ENCODE measurements at places on chromosomes 6 and 20. TPM values are rescaled to one million over a fixed set of nuclear protein-coding genes. Genes with fewer than 3 reads are reported as not detected.

The ARMC12 gene
- 1.4 TPM for total RNA-seq

The SLC32A1 gene
- total RNA-seq = not detected

DNA sequence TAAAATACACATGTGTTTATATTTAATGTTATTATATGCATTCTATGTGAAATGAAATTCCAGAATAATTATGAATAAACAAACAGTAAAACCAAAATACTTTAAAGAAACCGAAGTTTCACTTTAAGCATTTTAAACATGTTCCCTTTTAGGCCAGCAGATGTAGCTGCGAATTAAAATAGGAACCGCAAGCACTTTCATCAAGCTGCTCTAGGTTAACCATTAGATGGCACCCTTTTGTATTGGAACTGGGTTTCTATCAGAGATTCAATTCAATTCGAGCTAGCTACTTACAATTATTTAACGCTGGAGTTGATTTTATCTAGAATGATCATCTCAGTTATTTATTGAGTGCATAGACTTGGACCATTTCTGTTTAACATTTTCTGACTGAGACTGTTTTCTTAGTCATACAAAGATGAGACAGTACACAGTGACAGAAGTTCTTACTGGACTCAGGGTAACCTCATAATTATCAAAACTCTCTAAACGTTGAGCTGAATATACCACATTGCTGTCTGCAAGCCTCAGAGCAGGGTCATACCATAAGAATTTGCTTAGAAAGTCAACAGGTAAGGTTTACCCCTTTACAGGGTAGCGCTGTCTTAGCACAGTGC lies 8.5 kb downstream of the TMEM242 start:
- H3K27me3 ChIP-seq = no peaks in the 10 kb centered on the region
- no peaks in the 10 kb centered on the region for H3K4me1 ChIP-seq
- no peak for DNase-seq
- H3K4me3 ChIP-seq = no peak overlapping the region

DNA sequence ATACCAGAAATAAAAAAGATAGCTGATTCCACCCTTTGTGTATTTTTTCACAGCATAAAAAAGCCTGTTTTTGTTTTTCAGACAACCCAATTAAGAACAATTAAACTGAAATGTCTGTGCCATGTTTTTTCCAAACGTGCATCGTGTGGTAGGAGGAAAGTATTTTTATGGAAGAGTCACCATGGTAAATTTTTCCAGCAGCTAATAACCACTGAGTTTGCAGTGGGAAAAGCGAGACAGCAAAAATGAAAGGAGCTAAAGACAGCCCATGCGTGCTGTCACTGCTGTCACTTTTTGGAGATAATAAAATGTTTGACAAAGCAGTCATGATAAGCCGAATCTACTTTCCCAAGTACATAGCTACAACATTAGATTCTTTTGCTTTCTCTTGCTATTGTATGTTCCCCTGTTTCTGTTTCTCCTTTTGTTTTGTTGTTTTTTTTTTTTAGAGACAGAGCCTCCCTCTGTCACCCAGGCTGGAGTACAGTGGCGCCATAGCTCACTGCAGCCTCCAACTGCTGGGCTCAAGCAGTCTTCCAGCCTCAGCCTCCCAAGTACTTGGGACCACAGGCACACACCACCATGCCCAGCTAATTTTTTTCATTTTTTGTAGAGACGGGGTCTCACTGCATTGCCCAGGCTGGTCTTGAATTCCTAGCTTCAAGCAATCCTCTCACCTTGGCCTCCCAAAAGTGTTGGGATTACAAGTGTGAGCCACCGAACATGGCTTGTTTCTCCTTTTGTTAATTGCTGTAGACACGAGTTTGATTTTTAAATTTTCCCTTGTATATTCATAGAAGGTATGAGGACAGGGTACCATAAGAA lies 261.3 kb downstream of the TMEM242 start:
- no peaks in the 10 kb centered on the region for H3K36me3 ChIP-seq
- no peaks in the 10 kb centered on the region for H3K27me3 ChIP-seq
- no peak overlapping the region for H3K27ac ChIP-seq

- H3K27ac ChIP-seq = no peak overlapping the region
- H3K27me3 ChIP-seq = no peaks in the 10 kb centered on the region
- no peak overlapping the region for H3K4me3 ChIP-seq
Measured at GRCh38 chr6:110556317-110557110, 80.1 kb upstream of the SLC22A16 start.

GRCh38 chr20:15818651-15819071 lies 754.6 kb downstream of the KIF16B start:
- no peaks in the 10 kb centered on the region for H3K27me3 ChIP-seq
- peaks cover 1% of the 10 kb centered on the region for H3K4me1 ChIP-seq
- H3K27ac ChIP-seq = no peak overlapping the region
- H3K36me3 ChIP-seq = no peaks in the 10 kb centered on the region
